T-helper 9 cell (primary cell): ENCODE measurements at places on chromosomes 4 and X.

- DNase-seq = no peak
Measured at GRCh38 chr4:181162266-181162665, 1080.9 kb upstream of the TENM3 start.

DNA sequence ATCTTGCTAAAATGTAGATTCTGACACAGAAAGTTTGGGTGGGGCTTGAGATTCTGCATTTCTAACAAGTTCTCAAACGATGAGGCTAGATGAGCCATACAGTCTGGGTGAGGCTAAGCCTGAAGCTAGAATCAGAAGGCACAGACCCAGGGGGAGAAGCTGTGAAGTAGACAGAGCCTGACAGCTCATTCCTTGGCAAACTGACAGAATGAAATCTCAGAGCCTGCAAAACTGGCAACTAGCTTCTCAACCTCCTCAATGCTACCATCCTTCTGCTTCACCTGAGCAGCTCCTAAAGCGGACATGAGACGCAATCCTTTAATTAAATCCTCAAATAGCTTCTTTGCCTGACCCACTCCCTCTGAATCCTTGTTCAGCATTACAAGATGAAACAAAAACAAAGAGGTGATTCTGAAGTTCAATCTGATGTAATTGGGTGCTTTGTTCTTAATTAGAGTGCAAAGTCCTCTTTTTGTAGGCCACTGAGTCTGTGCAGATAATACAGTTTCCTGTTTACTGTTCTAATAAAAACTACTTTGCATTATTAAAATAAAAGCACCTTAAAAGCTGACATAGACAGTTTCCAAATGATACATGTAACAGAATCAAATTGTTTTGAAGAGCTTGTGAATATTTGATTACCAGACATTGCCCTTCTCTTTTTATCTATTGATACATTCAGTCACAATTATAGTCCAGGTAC is 71.0 kb upstream of the BMP2K start:
- no peak for DNase-seq

DNA sequence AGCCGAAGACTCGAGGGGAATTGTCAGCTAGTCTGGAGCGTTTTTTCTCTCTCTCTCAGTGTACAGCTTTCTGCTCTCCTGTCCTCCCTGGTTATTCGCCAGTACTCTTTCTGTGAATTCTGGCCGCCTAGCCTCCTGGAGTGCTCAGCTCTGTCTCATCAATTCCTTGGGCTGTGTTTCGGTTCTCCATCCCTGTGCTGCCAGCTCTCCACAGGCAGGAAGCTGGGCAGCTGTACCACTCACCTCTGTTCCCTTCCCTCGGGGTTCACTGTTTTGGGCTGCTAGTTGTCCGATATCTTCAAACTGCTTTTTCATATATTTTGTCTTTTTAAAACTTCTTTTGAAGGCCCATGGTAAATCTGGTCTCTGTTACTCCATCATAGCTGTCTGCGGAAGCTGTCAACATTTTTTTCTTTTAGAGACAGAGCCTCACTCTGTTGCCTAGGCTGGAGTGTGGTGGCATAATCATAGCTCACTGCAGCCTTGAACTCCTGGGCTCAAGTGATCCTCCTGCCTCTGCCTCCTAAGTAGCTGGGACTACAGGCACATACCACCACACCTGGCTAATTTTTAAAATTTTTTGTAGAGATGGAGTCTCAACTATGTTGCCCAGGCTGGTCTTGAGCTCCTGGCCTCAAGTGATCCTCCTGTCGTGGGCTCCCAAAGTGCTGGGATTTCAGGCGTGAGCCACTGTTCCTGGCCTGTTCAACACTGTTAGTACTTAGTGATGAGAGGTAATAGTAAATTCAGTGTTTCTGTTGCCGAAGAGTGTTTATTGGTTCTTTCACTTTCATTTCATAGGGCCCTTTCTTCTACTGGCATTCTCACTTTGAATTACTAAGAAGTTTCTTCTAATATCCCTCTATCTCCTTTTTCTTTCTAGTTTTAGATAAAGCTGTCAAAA is 18.6 kb downstream of the ZCCHC4 start:
- no peak for DNase-seq

DNA sequence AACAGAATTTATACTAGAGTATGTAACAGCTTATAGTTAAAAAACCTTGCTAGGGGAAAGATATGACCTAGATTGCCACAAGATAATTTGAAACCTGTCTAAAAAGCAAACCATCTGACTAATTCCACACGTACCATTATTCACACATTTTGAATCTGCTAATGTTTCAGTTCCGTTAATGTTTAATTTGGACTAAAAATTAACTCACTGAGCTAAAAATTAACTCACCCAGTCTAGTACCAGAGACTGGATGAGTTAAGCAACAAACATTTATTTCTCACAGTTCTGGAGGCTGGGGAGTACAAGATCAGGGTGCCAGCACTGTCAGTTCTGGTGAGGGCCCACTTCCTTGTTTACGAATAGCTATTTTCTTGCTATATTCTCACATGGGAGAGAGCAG is 231.5 kb upstream of the DIAPH2 start:
- DNase-seq = no peak

- DNase-seq = no peak
Measured at GRCh38 chr4:164383358-164384220, 370.3 kb upstream of the SMIM31 start.

GRCh38 chrX:1433646-1434357 is 18.9 kb downstream of the ASMTL start:
- no peak for DNase-seq

DNA sequence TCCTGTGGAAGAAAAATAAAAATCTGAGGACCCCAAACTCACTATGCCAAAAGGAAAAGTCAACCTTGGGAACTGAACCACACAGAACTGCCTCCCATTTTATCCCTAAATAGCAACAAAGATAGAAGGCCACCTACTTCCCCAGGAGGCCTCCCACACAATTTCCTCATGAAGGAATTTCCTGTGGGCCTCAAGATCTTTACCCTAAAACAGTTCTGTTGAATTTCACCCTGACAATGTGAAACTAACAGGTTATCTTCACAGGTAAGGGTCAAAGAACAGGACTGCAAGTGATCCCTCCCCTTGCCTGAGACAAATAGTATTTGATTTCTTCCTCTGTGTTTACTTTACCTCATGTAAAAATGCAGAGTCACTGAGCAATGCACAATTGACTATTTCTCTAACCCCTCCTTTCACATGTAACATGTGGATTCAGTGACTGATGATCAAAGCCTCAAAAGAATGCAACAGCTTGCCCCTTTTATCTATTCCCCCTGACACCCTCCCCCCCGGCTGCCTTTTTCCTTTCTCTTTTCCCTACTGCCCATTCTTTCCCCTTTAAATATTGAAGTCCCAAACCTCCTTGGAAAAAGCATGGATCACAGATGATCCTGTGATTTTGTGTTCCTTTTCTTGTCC is 33.3 kb downstream of the MEPE start:
- DNase-seq = no peak
